Stimulated activated CD4-positive, alpha-beta T cell treated with anti-CD3 and anti-CD28 coated beads, Interleukin-1b, Interleukin-23, amount 100 ng/mL, for 1 hour (primary cell): ENCODE measurements at places on chromosomes 7 and 10.

GRCh38 chr7:93620057-93620456 is 45.5 kb upstream of the CALCR start:
- no peak for DNase-seq

- no peak for DNase-seq
These were observed 50.2 kb downstream of the CDK1 start for GRCh38 chr10:60828489-60828852.

DNA sequence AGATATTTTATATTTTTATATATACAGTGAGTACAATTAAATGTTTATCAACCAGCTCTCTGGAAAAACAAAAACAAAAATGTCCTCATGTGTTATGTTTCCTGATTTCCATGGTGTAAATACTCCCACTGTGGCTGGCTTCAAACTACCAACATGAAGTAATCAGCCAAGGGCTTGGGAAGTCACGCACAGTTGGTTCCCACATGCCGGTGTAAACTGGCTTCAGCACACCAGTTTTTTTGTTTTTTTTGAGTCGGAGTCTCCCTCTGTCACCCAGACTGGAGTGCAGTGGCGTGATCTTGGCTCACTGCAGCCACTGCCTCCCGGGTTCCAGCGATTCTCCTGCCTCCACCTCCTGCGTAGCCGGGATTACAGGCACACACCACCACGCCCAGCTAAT is 11.8 kb downstream of the OSBPL3 start:
- no peak for DNase-seq

GRCh38 chr10:75592791-75593643 is 161.6 kb downstream of the LRMDA start:
- no peak for DNase-seq

- no peak for DNase-seq
These were observed 13.2 kb downstream of the PCLO start for GRCh38 chr7:83149466-83149865.

- no peak for DNase-seq
These were observed 32.8 kb upstream of the CDH23 start for GRCh38 chr10:71363936-71364335.

- no peak for DNase-seq
These were observed 51.2 kb upstream of the INHBA start for GRCh38 chr7:41754046-41754445.

GRCh38 chr7:45980181-45980905 is 59.3 kb upstream of the IGFBP3 start:
- DNase-seq: no peak

DNA sequence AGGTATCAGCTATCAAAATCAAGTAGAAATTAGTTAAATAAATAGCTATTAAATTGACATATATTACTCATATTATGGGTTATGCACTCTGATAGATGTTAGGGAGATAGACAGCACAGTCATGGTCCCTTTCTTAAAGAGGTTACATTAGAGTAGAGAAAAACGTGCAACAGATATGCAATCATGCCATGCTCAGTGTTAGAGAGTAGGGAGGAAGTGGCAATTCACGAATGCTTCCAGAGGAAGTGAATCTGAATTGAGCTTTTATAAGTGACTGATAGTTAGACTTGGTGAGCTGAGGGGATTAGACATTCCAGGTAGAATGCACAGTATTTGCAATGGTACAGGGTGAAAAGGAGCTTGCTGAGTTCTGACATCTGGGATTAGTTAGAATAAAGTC is 349.8 kb downstream of the NXPH1 start:
- no peak for DNase-seq

- DNase-seq: no peak
These were observed 41.7 kb downstream of the AKR1E2 start for GRCh38 chr10:4867520-4868356.

DNA sequence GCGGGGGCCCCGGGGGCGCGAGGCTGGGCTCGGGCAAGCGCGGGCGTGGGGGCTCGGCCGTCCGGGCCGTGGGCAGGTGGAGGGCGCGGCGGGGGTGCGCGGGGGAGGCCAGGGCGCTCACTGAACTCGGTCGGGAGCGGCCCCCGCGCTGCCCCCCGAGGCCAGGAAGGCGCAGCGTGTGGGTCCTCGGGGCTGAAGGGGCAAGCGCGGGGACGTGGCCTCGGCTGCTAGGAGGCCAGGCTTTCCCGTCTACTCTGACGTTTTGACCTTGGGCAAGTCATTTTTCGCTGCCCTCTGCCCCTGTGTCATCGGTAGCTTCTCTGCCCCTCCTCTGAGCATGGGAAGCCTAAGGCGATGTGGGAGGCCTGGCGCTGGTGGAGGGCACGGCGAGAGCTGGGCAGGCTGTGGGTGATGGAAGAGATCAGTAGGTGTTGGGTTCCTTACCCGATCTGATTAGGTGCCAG is 441 bp downstream of the FBH1 start:
- no peak for DNase-seq

- no peak for DNase-seq
These were observed 30.2 kb downstream of the ENTPD7 start for GRCh38 chr10:99689461-99689860.

- DNase-seq: no peak
These were observed 49.1 kb downstream of the SLC37A3 start for GRCh38 chr7:140349144-140349771.

DNA sequence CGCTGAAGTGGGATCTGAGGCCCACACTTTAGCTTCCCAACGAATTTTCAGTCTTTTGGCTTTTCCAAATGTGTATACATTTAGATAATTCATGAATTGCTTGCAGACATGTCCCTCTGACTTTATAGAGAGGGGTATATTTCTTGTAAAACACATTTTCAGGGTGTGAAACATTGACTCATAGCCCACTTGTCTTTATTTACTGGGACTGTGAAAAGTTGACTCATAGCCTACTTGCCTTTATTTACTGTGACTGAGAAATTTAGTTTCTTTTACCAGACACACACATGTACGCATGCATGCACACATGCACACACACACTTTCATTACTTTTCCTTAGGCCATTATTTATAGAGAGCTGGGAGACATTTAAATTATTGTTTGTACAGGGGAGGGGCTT is 79.1 kb downstream of the VTI1A start:
- no peak for DNase-seq

DNA sequence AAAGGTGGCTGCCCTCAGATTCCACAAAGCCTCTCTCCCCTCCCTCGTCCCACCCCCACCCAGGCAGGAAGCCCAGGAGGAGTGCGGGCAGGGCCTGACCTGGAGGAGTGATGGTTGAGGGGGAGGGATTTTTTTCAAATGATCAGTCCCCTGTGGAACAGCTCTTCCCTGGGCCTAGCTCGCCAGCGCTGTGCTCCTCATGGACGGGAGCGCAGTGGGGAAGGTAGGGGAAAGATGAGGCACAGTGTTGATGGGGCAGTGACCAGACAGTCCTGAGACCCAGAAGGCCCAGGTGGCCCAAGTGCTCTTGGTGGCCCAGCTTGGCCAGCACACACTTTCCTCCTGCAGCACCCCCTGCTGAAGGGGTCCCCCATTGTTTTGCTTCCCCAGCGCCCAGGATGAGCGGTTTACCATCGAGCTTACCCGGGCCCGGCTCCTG is 8.5 kb downstream of the SAP25 start:
- DNase-seq: no peak

DNA sequence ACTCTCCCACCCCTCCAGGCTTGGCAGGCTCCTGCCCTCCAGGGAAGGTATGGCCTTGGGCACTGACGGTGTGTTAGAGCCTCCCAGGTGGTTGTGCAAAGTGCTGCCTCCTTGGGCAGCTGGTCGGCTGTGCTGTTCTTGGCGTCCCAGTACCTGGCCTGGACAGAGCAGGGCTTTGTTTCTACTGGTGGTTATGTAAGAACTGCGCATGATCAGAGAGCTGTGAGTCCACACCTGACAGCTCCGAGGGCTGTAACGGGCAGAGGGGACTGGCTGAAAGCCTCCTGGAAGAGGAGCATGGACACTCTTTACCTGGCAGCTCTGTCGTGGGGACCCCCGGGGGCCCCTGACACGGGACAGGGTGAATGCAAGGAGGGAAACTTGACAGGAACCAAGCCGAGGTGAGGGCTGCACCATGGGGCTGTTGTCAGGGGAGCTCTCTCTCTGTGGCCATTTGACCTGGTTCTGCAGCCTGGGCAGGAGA is 3.1 kb upstream of the SFRP5 start:
- DNase-seq: no peak

GRCh38 chr7:2864999-2865670 is 21.0 kb upstream of the GNA12 start:
- peak; percentile 48 for DNase-seq

DNA sequence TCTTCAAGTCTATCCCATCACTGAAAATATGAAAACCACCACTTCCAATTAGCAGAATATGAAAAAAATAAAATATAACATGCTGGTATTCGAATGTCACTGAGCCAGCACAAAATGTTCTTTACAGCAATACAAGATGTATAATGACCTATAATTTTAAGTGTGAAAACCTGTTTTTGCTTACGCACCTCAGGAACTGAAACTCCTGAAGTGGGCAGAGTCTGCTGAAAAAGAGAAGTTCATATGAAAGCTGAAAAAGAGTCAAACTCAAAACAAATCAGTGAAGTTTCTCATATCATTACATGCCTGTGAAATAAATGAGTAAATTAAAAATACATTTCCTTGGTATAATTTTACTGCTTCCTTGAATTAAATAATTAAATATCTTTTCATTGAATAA is 272.5 kb downstream of the DGKB start:
- no peak for DNase-seq

DNA sequence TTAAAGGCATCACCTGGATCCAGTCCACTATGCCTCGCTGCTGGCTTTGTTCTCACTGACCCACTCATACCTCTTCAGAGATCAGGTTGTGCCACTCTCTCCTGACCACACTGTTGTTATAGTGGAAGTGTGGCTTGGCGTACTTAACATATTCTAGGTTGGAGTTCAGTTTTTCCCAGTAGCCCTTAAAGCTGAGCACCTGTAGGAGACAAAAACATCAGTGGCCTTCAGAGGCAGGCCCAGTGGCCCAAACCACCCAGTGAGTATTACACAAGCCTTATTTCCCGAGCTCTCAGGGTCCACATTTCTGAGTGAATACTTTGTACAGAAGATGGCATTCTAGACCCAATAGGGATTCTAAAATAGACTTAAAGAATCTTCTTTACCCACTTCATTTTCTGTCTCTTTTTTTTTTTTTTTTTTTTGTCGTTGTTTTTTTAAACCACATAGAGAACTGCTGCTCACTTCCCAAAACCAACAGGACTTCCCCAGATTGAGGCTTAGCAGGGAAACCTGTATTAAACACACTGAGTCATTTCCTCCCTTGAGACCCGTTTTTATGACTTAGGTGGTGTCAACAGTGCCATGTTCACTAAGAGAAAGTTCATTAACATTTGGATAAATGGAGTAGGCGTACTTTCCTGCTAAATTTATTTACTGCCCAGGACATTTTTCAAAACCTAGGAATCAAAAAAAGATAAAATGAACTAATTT is 85.8 kb downstream of the GSAP start:
- DNase-seq: no peak

DNA sequence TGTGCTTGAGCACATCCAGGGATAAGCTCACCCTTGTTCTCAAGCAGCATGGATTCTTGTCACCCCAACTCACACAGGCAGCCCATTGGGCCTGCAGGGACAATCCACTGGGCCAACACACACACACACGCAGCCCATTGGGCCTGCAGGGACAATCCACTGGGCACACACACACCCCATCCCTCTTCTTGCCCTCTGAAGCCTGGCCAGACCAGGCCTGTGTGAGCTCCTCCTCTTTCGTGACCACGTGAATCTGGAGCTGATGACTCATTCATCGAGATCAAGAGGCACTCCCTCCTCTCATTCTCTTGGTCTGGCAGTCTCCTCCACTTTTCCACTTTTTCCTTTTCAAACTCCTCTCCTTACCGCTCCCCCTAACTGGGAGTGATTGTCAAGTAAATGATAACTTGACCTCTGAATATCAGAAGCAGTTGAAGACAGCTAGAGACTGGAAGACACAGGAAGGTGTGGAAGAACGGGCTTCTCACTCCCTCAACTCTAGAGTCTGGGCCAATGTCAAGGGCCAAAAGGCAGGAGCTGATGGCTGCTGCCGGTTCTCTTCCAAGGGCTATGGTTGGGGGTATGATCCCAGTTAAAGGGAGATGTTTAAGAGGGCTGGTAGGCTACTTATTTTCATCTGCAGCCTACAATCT is 89.7 kb downstream of the HIPK2 start:
- no peak for DNase-seq

GRCh38 chr7:77657427-77658224 is 38.6 kb upstream of the RSBN1L start:
- no peak for DNase-seq

- DNase-seq: no peak
These were observed 112.4 kb upstream of the SEMA3C start for GRCh38 chr7:81031243-81031642.

- DNase-seq: no peak
These were observed 22.4 kb upstream of the PPA1 start for GRCh38 chr10:70255329-70256299.

DNA sequence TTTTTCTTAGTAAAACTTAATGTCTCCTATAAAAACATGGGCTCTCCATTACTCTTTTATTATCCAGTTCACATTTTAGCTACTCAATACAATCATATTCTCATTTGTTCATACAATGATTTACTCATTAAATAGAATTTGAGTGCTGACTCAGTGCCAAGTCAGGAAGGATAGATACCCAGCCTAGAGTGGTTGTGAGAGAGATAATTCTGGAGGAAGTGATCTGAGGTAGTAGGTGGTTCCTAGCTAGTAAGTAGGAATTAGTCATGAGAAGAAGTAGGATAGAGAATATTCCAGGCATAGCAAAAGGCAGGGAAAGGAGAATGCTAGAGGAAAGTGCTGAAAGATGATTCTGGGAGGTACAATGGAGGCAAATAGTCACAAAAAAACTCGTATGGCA is 133.5 kb upstream of the MBL2 start:
- DNase-seq: no peak

DNA sequence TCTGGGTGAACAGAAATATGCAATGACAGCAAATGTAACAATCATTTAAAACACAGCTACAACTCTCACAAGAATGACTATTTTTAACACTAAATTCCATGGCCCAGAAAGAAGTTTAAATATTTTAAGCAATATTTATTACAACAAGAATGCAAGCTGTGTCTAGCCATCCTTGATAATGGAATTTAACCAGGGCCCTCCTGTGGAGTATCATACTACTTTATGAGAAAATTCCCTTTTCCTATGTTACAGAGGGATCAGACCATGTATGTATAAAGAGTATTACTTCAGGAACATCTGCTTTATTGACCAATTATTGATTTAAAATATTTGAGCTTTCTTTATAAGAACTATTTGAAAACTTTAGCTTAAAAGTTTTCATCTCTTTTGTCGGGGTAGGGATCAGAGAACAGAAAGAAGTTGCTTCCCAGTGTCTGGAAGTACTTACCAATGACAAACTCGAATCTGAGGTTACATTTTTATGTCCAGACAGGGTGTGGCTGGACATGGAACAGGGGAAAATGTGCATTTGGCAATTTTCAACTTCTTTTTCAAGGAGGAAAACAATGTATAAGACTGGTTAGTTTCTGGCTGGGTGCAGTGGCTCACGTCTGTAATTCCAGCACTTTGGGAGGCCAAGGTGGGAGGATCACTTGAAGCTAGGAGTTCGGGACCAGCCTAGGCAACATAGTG is 48.3 kb upstream of the NRBF2 start:
- no peak for DNase-seq

GRCh38 chr10:13117841-13118783 is 18.1 kb downstream of the OPTN start:
- no peak for DNase-seq

- no peak for DNase-seq
These were observed 121.6 kb downstream of the C10orf105 start for GRCh38 chr10:71597821-71598498.

GRCh38 chr10:1715821-1716220 is 21.5 kb downstream of the ADARB2 start:
- no peak for DNase-seq

GRCh38 chr7:82521906-82522445 is 78.4 kb upstream of the CACNA2D1 start:
- DNase-seq: no peak
